ENCODE measurements at places on chromosomes 16 and 17.
A peak's percentile ranks its signal among the peaks of the same experiment; 100 is the strongest.

- DNase-seq, result no peak
Measured at GRCh38 chr17:30559656-30560055, 82.4 kb downstream of the GOSR1 start.

DNA sequence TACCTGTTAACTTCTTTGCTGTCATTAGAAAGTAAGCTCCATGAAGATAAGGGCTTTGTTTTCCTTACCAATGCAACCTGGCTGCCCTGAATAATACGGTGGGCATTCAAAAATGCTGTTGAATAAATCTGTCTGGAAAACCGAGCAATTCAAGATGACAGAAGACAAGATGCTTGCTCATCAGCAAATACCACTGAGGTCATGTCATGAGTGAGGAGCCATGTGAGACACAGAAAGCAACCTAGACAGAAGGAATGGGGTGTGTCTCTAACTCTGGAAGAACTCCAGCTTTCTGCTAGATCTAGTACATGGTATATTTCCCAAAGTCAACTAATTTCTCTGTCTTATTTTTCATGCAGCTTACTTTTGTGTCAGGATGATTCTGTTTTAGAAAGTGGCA, 64.2 kb downstream of the STH start:
- peak; percentile 61 for DNase-seq

- DNase-seq, result no peak
Measured at GRCh38 chr16:16868727-16869126, 489.8 kb downstream of the NPIPA7 start.

DNA sequence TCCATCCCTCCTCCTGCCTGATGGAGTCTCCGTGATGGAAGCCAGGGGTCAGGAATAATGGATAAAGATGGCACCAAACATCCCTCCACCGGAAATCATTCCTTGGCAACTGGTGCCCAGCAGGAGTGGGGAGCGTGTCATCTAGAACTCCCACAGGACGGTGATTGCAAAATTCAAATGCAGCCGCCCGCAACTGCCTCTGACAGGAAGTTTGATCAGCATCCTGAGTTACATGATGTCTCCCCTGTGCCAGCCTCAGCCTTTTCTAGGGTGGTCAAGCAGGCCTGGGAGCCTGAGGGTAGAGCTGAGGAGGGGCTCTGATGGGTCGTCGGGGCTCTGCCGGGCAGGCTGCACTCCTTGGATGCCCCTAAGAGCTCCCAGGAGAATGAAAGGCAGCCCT, 52.8 kb downstream of the GSG1L start:
- no peak for DNase-seq

- DNase-seq, result no peak
Measured at GRCh38 chr17:31093866-31094599, 744 bp upstream of the NF1 start.

DNA sequence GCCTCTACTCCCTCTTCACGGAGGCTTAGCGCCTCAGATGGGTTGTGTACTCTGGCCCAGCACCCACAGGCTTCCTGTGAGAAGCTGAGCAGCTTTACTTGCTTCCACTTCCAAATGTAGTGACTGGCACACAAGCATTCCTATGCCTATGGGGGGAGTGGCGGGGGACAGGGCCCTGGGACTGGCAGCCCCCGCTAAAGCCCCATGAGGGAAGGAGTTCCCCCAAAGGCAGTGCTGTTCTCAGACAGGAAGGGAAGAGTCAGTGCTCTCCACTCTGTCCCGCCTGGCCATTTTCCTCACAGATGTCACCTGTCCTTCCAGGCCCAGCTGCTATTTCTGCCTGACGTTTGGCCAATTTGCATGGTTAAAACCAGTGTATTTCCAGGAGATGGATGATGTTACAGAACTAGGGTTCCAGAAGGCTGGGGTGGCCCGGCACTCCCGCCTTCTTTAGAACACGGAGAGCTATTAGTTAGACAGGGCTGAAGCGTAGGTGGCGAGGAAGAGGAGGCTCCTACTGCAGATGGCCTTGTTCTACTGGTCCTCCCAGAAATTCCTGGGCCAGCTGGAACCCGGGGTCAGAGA, 83.9 kb upstream of the FBXO47 start:
- no peak for DNase-seq

GRCh38 chr17:59105852-59106462, 723 bp downstream of the TRIM37 start:
- DNase-seq, result no peak

DNA sequence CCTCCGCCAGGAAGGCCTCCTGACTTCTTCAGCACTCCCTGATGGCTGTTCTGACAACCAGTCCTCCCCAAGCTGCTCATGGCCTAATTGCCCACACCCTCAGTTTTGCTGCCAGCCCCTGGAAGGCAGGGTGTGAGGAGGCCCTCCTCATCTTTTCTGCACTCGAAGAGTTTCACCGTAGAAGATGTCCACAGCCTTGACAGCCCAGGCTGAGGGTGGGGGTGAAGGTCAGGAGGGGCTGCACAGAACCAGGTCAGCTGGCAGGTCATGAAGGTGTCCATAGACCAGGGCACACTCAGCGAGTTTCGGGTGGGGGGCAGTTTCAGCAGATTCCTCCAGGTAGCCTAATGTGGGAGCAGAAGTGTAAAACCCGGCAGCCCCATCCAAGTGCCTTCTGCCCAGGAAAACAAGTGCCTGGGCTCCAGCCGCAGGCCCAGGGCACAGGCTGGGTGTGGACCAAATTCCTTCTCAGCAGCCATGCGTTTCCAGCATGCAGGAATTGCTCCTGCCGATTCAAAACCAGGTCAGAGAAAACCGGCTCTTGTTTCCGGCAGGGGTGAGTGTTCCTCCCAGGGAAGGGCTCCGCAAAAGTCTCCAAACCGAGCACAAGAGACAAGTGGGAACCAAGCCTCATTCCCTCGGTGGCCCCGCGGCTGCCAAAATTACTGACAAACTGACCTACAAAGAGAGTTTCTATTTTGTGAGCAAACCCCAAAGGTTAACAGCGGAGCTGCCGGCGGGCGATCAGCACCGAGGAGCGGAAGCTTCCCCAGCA, 228.8 kb downstream of the C16orf78 start:
- no peak for DNase-seq

GRCh38 chr17:77216486-77216885, 75.7 kb downstream of the SEC14L1 start:
- DNase-seq, result no peak

Data from fibroblast of skin of left quadriceps (primary cell).